Stimulated activated CD8-positive, alpha-beta memory T cell treated with anti-CD3 and anti-CD28 coated beads, Interleukin-7, amount 100 ng/mL, for 1 hour (primary cell): ENCODE measurements at places on chromosomes 1 and 21.

DNA sequence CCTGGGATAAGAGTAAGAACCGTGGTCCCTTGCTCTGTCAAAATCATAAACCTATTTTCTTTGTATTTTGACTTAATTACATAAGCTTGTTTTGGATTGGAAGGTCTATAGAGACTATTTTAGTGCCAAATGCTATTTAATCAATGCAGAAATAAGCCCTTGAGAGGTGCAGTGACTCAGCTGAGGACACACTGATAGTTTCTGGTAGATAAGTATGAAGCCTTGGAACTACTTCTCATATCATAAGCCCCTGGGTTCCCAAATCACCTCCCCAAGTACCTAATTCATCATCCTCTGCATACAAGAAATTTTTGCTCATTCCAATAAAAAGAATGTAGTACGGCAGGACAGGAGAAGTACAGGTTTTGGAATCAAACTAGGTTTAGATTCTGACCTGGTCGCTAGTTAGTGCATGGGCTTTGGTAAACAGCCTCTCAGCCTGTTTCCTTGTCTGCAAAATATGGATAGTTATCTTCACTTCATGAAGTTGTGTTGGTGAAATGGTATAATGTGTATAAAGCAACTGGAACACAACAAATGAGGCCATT is 3.3 kb upstream of the CD55 start:
- DNase-seq = no peak

DNA sequence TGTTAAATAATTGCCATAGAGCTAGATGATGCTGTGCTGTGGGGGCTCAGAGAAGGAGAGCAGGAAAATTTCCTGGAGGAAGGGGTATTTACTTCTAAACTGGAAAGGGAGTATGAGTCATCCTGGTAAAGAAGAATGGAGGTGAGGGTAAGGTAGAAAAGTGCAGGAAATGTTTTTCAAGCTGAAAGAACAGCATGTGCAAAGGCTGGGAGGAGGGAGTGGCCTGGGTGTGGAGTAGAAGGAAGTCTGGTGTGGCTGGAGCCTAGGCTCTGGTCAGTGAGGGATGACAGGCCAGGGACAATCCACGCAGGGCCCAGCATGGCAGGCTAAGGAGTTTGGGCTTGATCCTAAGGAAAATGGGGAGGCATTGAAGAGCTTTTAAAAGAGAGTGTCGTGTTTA is 45.9 kb downstream of the MATN1 start:
- DNase-seq = no peak

DNA sequence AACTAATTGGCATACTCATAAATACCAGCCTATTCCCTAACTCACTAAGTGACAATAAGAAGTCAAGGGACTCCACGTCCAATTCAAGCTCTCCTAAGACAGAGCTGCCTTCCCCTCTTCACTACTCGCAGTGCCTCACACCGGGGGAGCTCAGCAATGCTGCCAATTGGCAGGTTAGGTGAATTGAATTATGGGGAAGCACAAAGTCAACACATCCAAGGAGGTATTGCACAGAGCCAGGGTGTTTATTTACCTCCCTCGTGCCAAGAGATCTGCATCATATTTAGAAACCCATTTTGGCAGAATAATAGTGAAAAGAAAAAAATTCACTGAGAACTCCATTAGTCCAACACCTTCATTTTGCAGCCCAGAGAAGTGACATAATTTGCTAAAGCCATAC is 20.4 kb upstream of the TNR start:
- no peak for DNase-seq

DNA sequence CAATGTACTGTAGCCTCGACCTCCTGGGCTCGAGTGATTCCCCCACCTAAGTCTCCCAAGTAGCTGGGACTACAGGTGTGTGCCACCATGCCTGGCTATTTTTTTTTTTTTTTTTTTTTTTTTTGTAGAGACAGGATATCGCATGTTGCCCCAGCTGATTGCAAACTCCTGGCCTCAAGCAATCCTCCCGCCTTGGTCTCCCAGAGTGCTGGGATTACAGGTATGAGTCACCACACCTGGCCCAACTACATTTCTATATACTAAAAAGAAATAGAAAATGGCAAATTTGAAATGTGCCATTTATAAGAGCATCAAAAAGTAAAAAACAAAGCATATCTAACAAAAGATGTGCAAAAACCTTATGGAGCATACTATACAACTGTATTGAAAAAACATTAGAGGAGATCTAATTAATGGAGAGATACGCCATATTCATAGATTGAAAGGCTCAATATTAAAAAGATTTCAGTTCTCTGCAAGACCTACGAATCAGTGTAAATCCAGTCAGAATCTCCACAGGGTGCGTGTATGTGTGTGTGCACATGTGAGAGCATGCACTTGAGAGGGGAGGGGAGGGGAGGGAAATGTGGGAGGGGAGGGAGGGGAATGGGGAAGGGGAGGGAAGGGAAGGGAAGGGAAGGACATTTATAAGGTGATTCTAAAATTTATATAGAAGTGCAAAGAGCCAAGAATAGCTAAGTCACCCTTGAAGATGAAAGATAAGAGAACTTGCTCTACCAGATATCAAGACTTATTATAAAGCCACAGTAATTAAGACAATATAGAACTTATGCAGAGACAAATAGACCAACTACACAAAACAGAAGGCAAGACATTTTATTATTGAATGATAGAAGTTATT is 15.5 kb upstream of the PADI4 start:
- DNase-seq = no peak

GRCh38 chr1:192835116-192835515 is 26.3 kb downstream of the RGS2 start:
- DNase-seq = no peak

GRCh38 chr1:108505763-108506070 is 54.2 kb upstream of the EEIG2 start:
- no peak for DNase-seq
